ENCODE measurements at places on chromosomes 3 and 15.

- DNase-seq, result no peak
Measured at GRCh38 chr3:119630128-119630879, 30.1 kb downstream of the POPDC2 start.

DNA sequence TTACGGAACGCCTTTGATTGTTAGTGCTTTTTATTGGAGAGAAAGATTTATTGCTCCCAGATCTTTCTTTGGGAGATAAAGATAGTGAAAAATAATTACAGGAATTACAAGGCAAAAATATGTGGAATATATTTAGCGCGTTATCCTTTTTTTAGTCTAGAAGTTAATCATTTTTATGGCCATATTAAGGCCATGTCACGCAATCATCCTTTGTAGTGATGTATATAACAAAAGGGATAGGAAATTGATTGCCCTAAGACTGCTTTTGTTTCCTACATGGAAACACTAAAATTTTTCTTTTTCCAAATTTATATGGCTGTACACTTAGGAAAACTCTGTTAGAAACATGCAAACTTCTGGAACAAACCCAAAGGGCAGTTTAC, 1.5 kb downstream of the TRPC1 start:
- DNase-seq, result no peak

DNA sequence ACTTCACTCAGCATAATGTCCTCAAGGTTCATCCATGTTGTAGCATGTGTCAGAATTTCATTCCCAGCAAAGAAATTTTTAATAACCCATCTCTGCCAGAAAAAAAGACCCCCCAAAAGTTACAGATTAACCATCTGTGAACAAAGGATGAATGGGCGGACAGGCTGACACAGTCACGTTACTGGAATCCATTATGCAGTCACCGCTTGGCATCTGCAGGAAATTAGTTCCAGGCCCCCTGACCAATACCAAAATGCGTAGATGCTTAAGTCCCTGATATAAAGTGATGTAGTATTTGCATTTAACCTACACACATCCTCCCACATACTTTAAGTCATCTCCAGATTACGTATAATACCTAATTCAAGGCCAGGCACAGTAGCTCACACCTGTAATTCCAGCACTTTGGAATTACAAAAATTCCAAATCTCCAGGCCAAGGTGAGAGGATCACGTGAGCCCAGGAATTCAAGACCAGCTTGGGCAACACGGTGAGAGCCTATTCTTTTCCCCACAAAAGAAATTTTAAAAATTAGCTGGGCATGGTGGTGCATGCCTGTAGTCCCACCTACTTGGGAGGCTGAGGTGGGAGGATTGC, 1.5 kb upstream of the SLC12A8 start:
- no peak for DNase-seq

DNA sequence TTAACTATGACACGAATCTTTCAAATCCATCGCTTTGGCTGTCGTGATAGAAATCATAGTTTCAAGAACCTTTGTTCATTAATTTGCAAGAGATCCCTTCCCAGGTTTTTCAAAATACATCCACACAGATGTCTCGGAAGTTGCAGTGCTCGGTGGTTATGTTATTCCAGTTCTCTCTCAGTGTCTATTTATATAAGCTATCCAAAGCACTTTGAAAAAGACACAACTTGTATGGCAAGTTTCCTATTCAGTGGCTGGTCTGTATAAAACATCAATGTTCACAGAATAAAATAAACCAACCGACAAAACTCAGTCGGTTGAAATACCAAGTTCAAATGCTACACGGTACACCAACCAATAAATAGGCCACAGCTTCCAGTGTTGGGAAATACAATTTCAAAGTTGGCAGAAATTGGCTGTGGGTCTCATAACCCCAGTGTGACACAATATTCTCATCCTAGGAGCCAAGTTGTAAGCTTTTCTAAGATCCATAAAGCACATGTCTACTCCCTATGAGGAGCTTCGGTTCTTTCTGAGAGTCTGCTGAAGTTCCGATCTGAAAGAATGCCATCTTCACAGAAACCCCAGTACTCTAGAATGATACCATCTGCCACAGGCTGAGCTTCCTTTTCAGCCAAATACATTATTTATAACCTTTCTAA, 23.7 kb downstream of the SATB1 start:
- no peak for DNase-seq

GRCh38 chr3:36443028-36443686, 62.9 kb downstream of the STAC start:
- no peak for DNase-seq

DNA sequence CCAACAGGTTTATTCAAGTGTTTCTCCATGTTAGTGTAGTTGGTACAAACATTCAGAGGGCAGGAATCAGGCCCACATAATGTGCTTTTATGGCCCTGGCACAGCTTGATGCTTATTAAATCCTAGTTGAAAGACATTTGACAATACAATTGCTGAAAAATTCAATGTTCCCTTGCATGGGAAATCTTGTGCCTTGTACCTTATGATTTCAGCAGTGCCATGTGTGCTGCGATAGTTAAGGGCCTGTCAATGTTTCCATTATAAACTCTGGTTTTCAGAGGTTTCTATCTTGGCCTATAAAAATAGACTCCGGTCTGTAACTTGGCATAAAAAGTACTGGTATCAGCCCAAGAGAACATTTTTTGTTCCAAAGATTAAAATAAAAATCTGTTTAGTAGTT, 207.2 kb downstream of the TBC1D5 start:
- DNase-seq, result no peak

DNA sequence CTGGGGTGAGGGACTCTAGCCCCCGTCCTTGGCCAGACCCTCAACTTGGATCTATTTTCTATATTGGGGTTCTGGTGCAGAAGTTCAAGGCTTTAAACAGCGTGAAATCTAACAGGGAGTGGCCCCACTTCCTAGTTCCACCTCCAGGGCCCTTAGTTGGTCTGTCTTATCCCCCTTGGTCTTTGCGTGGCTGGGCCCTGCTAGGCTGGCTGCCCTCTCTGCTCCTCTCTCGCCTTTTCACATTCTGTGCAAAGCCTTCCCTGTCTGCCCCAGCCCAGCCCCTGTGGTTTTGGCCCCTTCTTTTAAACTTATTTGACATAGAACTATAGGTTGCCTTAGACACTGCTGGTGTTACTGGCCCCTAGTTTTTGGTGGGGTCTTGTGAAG, 5.6 kb downstream of the PPCDC start:
- no peak for DNase-seq

- peak; percentile 64 for DNase-seq
Measured at GRCh38 chr3:11498646-11499045, 145.1 kb downstream of the VGLL4 start.

GRCh38 chr3:155697542-155697941, 47.3 kb downstream of the PLCH1 start:
- no peak for DNase-seq

GRCh38 chr3:70273492-70273891, 38.9 kb downstream of the MDFIC2 start:
- no peak for DNase-seq

Data from transverse colon (tissue), 4 donors.